ENCODE measurements at places on chromosomes 5 and 9. TPM values are rescaled to one million over a fixed set of nuclear protein-coding genes. Genes with fewer than 3 reads are reported as not detected.

DMRT2 gene
- not detected for total RNA-seq

FGFR4 gene
- total RNA-seq = 4.6 TPM

SURF1 gene
- 11.7 TPM for total RNA-seq

CDK5RAP2 gene
- total RNA-seq = 18.8 TPM

CDO1 gene
- total RNA-seq = 0.65 TPM

PSAT1 gene
- total RNA-seq = 36.6 TPM

GKAP1 gene
- 0.65 TPM for total RNA-seq

ITK gene
- not detected for total RNA-seq

KIF4B gene
- total RNA-seq = 0.33 TPM

CKS2 gene
- total RNA-seq = 111 TPM

IFNA2 gene
- not detected for total RNA-seq

PCDHGA4 gene
- 6.3 TPM for total RNA-seq

ROPN1L gene
- total RNA-seq = 0.96 TPM

PRRX2 gene
- total RNA-seq = 0.38 TPM

ZNF608 gene
- total RNA-seq = 18.2 TPM

TRIM7 gene
- total RNA-seq = 7.9 TPM

SHC3 gene
- 0.29 TPM for total RNA-seq

RETREG1 gene
- total RNA-seq = not detected

ESM1 gene
- 181 TPM for total RNA-seq

G3BP1 gene
- total RNA-seq = 212 TPM

PHF24 gene
- total RNA-seq = not detected

ZFR gene
- total RNA-seq = 74.5 TPM

CDH9 gene
- total RNA-seq = not detected

PCAT7 gene
- total RNA-seq = not detected

PCDHB10 gene
- total RNA-seq = 1.1 TPM

GRM6 gene
- not detected for total RNA-seq

TSLP gene
- not detected for total RNA-seq

PCDHGB7 gene
- 15.7 TPM for total RNA-seq

SLCO6A1 gene
- not detected for total RNA-seq

CDC25C gene
- total RNA-seq = 7.9 TPM

ASPN gene
- total RNA-seq = not detected

BTNL8 gene
- not detected for total RNA-seq

FAM174A gene
- total RNA-seq = 17.6 TPM

FAM151B gene
- total RNA-seq = 1.6 TPM

OR1J2 gene
- total RNA-seq = 0.19 TPM

PIP5KL1 gene
- 0.29 TPM for total RNA-seq

TMEM245 gene
- total RNA-seq = 83.0 TPM

CFAP157 gene
- total RNA-seq = not detected

SCGB3A2 gene
- not detected for total RNA-seq

SHOC1 gene
- not detected for total RNA-seq

FYB1 gene
- not detected for total RNA-seq

FGD3 gene
- 0.19 TPM for total RNA-seq

TAS2R1 gene
- total RNA-seq = not detected

PCDHGB6 gene
- 6.2 TPM for total RNA-seq

FRMPD1 gene
- total RNA-seq = not detected

PCDHGA2 gene
- 1.6 TPM for total RNA-seq

CCDC112 gene
- 8.5 TPM for total RNA-seq

PCA3 gene
- 0.29 TPM for total RNA-seq

MPDZ gene
- 58.5 TPM for total RNA-seq

OMD gene
- under 0.01 TPM for total RNA-seq

HSD17B3 gene
- not detected for total RNA-seq

TAF11L5 gene
- total RNA-seq = not detected
